ENCODE measurements at places on chromosomes 3 and 15.

- DNase-seq = no peak
Observed at GRCh38 chr3:10417847-10418246, 87.5 kb downstream of the ATP2B2 start.

GRCh38 chr3:139846729-139847128 lies 88.3 kb upstream of the CLSTN2 start:
- DNase-seq = no peak

DNA sequence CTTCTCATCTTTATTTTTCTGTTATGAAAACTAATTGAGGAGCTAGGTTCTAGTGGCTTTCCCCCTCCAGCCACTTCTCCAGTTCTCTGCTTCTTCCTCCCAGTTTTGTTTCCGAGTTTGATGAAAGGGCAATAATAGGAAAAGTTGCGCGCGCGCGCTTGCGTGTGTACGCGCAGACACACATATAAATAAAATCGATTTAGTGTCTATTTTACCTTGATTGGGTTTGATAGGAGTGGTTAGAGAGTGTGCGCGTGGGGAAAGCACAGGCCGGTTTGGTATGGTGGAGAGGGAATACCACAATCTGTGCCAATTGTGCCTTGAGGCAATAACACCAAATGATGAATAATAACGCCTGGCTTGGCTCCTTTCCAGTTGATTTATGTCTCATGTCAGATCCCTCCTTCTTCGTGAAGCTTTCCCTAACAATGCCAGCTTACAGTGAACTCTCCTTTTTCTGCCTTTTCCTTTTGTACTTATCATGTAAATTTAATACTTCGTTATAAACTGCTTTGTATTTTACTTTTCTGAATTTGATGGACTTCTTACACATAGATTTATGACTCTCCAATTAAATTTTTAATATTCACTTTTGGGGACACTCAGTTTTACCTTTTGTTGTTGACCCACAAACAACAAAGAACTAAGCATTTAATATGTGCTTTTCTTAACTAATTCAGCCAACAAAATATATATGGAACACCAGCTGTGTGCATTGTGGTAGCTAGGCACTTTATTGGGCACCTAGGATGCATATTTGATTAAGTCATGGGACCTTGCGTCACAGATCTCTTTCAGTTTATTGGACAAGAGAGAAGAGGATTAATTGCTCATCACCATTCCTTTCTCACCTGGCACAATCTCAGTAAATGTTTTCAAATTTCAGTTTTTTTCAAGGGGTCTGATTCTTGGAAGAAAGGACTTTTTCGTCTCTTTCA lies 1.7 kb downstream of the TIPARP start:
- DNase-seq = no peak

DNA sequence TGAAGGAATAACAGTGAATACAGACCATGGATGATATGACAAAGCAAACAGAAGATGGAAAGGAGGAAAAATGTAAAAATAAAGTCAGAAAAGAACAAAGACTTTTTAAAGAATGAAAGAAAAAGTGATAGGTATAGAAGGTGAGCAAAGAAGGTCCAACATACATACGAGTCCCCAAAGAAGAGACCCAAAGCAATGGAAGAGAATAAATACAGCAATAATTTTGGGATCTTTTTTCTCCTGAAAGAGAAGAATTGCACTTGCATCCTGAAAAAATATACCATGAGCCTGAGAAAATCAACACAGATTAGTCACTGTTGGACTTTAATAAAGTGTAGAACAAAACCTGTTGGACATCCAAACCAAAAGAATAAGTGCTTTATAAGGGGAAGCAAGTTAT lies 85.3 kb upstream of the SLC6A1 start:
- no peak for DNase-seq

- DNase-seq = no peak
Observed at GRCh38 chr3:102570511-102570910, 135.7 kb downstream of the ZPLD1 start.

GRCh38 chr3:130627882-130628281 lies 110.9 kb downstream of the COL6A6 start:
- no peak for DNase-seq

DNA sequence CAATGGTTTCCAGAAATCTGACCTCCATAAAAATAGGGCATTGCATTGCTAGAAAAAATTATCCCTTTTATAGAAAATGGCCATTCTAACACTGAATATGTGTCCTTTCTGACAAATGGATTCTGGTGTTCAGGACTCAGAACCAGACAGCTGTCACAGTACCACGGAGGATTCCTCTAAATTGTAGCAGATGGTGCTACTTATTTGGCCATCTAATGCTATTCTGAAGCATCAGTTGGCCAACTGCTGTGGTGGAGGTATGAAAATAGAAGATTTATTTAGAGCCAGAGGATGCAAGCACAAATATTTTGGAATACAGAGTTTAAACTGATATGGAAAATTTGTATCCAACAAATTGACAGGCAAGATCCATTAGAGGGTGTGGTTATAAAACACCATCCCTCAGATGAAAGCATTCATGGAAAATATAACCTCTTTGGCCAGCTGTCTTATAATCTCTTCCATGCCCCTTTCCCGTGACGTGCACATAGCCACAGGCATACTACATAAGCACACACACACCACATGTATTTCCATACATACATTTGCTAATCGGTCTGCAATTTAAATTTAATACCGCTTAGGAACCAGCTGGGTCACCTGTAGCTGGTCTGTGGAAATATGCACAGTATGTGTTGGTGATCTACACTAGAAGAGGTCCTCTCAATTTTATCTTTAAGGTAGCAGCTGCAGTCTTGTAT lies 302.7 kb upstream of the KCNMB2 start:
- DNase-seq = no peak

DNA sequence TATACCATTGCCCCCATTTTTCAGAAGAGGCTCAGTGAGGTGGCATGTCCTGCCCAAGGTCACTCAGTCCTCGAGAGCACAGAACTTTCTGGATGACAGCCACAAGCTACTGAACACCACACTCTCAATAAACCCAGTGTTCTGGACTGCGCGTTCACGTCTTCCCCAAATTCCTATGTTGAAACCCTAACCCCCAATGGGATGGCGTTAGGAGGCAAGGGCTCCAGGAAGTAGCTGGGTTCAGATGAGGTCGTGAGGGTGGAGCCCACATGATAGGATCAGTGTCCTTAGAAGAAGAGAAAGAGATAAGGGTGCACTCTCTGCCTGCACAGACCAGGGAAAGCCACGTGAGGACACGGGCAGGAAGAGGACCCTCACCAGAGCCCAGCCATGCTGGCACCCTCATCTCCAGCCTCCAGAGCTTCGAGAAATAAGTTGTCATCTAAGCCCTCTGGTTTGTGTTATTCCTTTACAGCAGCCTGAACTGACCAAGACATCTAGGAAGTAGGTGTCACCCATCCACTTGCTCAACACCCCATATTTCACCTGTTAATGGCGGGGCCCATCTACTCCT lies 324.0 kb downstream of the UACA start:
- DNase-seq = no peak

Data from cortex of kidney (tissue), 1 donor.